ENCODE measurements at places on chromosomes 6 and 20. TPM values are rescaled to one million over a fixed set of nuclear protein-coding genes. Genes with fewer than 3 reads are reported as not detected.

The TSHZ2 gene
- total RNA-seq, result 7.1 TPM

The ISM1 gene
- not detected for total RNA-seq

The SLC22A23 gene
- total RNA-seq, result 0.83 TPM

The WFDC10B gene
- total RNA-seq, result not detected

The PBOV1 gene
- total RNA-seq, result not detected

The GJE1 gene
- not detected for total RNA-seq

The HLA-DQA2 gene
- not detected for total RNA-seq

The TRIM10 gene
- not detected for total RNA-seq

The HNF4A gene
- not detected for total RNA-seq

The TFAP2D gene
- total RNA-seq, result not detected

The ADGB gene
- not detected for total RNA-seq

The KCNB1 gene
- total RNA-seq, result not detected

The SLC12A5 gene
- not detected for total RNA-seq

The CCN6 gene
- not detected for total RNA-seq

The NUP43 gene
- 49.3 TPM for total RNA-seq

The ELOVL2 gene
- total RNA-seq, result not detected

The FAM209B gene
- total RNA-seq, result 0.91 TPM

The RIMS1 gene
- total RNA-seq, result not detected

The LHFPL5 gene
- total RNA-seq, result not detected

The OPRL1 gene
- 1.6 TPM for total RNA-seq

The SAMD10 gene
- 18.3 TPM for total RNA-seq

The ALDH5A1 gene
- 2.5 TPM for total RNA-seq

The ZSCAN9 gene
- 5.6 TPM for total RNA-seq

The SLC17A1 gene
- total RNA-seq, result not detected

The NMBR gene
- total RNA-seq, result not detected

The RRAGD gene
- 11.6 TPM for total RNA-seq

The CENPQ gene
- 20.8 TPM for total RNA-seq

The APOM gene
- 2.9 TPM for total RNA-seq

The COL9A3 gene
- total RNA-seq, result not detected

The SPATA25 gene
- 0.30 TPM for total RNA-seq

The AVP gene
- total RNA-seq, result not detected

The C20orf204 gene
- total RNA-seq, result 7.2 TPM

The CTAGE9 gene
- total RNA-seq, result not detected

The BNIP5 gene
- total RNA-seq, result not detected

The NRN1 gene
- 4.1 TPM for total RNA-seq

The RUNX2 gene
- total RNA-seq, result 43.4 TPM

The C6orf118 gene
- total RNA-seq, result not detected

The PSORS1C1 gene
- not detected for total RNA-seq

The SRMS gene
- total RNA-seq, result not detected

The BANF2 gene
- total RNA-seq, result not detected

The C20orf96 gene
- total RNA-seq, result 6.0 TPM

The E2F3 gene
- total RNA-seq, result 30.1 TPM

The PI16 gene
- total RNA-seq, result 8.5 TPM

The ANGPT4 gene
- not detected for total RNA-seq

The RIN2 gene
- not detected for total RNA-seq

The VGLL2 gene
- not detected for total RNA-seq

The TMEM217 gene
- 2.1 TPM for total RNA-seq

The RPS6KA2 gene
- total RNA-seq, result 6.3 TPM

The ELOVL4 gene
- total RNA-seq, result 2.0 TPM

The SYTL3 gene
- total RNA-seq, result 133 TPM

The ID4 gene
- total RNA-seq, result not detected

The SNX14 gene
- total RNA-seq, result 48.2 TPM

The ABHD16B gene
- not detected for total RNA-seq

The HLA-DMB gene
- total RNA-seq, result 20.0 TPM

The CASP8AP2 gene
- 39.0 TPM for total RNA-seq

The CCN5 gene
- total RNA-seq, result not detected

The EFCAB8 gene
- 0.55 TPM for total RNA-seq

The MAK gene
- 0.35 TPM for total RNA-seq

The LY6G6C gene
- not detected for total RNA-seq

All from activated CD4-positive, alpha-beta memory T cell treated with anti-CD3 and anti-CD28 coated beads, Interleukin-2, amount 10 ng/mL, durations not matched to agents 7 days and 5 days (primary cell).